GM23248 (cell line): ENCODE measurements at places on chromosomes 12 and 14.

DNA sequence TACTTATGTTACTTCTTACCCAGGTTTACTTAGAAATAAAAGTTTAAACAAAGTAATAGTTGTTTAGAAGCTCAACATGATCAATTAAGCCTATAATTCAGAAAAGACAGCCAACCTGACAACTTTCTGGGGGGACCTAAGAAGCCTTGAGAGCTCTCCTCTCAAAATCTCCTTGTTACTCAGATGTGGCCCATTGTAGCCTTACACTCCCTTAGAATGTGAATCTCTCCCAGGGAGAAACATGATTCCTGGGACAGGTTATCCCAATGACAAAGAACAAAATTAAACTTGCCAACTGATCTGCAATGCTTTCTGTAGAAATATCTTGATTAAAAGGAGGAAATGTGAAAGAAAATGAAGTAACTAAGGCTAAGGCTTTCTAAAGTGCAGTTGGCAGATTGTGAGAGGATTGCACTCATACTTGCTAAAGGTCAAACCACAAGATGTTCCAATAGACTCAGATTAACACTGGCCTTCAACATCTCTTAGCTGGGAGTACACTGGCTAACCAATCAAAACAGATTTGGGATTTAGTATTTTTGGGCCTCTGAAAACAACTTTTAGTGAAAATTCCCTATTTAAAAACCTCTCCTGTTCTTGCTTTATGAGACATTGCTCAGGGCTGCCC lies 72.3 kb upstream of the TMX1 start:
- peak; percentile 72 for DNase-seq

GRCh38 chr12:51749986-51750317 lies 98.6 kb downstream of the FIGNL2 start:
- no peak for DNase-seq

DNA sequence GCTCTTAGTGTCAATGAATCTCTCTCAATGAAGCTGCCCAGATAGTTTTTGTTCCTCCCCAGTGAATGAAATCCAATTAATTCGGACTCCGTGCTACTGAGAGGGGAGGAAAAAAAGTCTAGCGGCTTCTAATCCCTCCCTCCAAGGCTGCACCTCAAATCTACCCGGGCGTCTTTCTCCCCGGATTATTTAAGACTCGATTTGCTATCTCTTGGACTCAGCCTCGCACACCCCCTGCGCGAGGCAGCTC lies 134 bp downstream of the DUSP6 start:
- no peak for DNase-seq

DNA sequence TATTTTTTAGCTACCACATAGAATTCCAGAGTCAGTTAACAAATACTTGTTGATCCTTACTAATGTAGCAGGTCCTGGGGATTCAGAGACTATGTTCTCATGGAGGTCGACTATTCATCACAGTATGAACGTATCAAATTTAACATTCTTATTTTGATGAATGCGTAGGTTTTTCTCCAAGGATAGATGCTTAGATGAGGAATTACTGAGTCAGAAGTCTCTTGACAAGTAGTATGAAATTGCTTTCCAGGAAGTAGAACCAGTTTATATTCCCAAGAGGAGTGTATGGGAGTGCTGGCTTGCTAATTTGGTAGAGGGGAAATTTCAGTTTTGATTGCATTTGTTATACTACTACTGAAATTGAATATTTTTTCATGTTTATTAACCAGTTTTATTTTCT lies 42.8 kb upstream of the CRADD start:
- DNase-seq, result peak; percentile 83

DNA sequence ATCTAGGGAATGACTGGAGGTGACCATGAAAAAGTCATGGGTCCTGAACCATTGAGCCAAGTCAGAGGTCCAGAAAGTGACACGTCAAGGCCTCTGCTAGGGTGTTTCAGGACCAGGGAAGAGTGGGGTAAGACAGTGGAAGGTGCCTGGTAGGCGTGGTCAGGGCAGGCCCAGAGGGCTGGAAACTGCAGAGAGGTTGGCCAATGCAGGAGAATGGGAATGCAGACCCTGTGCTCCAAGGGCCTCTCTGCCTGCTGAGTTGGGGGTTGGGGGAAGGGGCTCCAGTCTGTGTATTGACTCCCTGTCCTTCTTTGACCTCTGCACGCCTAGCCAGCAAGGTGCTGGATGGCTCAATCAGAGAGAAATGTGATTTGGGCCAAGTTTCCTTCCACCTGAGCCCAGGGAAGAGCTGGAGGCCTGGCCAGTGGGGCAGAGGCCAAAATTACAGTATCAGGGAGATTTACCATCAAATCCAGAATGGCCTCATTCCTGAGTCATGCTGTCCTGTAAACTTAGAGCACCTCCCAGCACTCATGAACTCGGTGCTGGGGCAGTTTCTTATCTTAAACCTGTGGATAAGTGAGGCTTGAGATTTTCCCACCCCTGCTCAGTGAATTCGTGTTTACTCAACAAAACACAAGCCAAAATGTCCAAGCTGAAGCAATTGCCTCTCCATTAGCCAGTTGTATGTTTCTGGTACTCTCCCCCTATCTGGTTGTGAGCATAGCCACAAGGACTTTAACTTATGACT lies 24.4 kb downstream of the IRF2BPL start:
- peak; percentile 56 for DNase-seq

DNA sequence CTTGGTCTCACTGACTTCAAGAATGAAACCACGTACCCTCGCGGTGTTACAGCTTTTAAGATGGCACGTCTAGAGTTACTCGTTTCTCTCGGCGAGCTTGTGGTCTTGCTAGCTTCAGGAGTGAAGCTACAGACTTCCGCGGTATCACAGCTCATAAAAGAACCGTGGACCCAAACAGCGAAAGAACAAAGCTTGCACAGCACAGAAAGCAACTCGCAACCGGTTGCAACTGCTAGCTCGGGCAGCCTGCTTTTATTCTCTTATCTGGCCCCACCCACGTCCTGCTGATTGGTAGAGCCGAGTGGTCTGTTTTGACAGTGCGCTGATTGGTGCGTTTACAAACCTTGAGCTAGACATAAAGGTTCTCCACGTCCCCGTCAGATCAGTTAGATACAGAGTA lies 4.2 kb upstream of the CLEC4C start:
- no peak for DNase-seq

GRCh38 chr12:111546758-111547383 lies 52.2 kb downstream of the ATXN2 start:
- DNase-seq, result peak; percentile 10

DNA sequence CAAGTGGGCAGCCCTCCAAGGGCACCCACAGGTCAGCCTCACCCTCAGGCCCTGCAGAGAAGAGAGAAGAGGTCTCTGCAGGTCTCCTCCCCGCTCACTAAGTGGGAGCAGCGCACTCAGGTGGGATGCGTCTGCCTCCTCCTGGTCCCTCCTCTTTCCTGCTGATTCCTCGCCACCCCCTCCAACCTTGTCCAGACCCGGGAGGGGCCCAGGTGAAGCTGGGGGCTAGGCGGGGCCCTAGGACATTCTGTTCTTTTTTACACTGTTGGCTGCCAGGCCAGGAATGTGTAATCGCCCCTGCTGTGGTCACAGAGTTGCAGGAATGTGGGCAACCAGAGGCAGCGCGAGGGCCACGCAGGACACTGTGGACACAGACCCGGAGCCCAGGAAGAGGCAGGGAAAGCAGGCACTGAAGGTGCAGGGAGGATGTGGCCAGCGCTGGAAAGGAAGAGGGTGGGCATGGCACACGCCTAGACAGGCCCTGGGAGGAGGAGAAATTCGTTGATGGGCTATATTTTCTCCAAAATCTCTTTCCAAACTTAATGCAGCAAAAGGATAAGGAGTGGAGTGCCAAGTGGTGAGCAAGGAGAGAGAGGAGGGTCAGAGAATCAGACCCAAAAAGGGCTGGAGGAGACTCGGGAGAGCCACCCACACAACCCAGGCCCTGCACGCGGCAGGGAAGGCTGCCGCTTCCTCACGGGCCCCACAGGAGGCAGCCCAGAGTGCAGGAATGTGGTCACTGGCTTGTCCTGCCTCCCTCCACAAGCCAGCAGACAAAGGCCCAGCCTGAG lies 911 bp upstream of the SCNN1A start:
- peak; percentile 85 for DNase-seq

DNA sequence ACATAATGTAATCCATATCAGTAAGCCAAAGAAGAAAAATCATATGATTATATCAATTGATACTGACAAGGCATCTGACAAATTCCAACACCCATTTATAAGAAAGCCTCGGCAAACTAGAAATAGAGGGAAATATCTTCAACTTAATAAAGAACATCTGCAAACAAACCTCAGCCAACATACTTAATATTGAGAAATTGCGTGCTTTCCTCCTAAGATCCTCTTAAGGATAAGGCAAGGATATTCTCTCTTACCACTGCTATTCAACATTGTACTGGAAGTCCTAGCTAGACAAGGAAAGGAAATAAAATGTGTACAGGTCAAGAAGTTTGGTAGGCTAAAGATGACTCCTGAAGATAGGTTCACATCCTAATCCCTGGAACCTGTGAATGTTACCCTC lies 115.9 kb downstream of the DERA start:
- peak; percentile 64 for DNase-seq

DNA sequence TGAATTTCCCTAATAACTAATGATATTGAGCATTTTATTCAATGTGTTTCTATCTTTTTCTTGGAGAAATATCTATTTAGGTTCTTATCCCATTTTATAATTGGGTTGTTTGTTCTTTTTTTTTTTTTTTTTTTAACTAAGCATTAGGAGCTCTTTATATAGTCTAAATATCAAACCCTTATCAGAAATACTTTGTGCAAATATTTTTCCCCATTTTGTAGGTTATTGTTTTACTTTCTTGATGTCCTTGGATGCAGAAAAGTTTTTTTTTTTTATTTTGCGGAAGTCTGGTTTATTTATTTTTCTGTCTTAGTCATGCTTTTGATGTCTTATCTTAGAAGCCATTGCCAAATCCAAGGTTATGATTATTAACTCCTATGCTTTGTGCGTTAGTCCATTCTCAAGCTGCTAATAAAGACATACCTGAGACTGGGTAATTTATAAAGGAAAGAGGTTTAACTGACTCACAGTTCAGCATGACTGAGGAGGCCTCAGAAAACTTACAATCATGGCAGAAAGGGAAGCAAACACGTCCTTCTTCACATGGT lies 434.3 kb upstream of the TBX3 start:
- DNase-seq, result no peak

DNA sequence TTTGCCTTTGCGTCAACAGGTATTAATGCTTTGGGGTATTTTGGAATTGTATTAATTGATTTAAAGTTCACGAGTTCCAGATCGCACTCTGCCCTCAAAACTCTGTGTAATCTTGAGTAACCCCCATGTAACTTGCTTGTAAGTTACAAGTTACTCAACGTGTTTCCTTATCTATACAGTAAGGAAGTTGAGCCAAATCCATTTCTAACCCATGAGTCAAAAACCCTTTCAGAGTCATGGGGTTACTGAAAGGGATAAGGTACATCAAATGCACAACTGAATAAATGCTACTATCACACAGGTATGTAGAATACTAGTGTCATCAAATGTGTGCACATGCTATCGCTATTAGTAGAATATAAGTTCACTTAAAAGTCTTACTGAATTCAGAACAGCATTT lies 28.6 kb upstream of the ADAMTS20 start:
- no peak for DNase-seq

- no peak for DNase-seq
These were observed 118.6 kb downstream of the ATXN7L3B start for GRCh38 chr12:74656251-74656650.

GRCh38 chr12:124742111-124742510 lies 121.6 kb downstream of the SCARB1 start:
- DNase-seq, result no peak

DNA sequence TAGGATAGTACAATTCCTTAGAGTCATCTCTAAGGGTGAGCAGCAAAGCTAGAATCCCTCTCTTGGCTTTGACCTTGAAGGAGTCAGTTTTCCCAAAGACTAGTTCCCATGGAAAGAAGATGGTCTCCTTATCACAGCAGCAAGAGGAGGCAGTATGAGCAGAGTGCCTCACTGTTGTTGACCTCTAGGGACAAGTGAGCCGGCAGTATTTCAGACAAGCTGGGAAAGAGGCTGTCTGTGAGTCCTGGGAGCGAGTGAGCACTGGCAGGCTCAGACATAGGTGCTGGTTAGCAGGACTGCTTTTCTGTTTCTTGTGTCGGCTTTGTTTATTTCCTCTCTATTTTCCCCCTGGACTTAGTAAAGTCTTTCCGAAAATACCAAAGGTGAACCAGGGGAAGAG lies 60.7 kb downstream of the NTF3 start:
- DNase-seq, result no peak

- no peak for DNase-seq
These were observed 20.6 kb downstream of the SGPP1 start for GRCh38 chr14:63707216-63707615.

- DNase-seq, result no peak
These were observed 264.9 kb downstream of the CCER1 start for GRCh38 chr12:90690120-90690519.

DNA sequence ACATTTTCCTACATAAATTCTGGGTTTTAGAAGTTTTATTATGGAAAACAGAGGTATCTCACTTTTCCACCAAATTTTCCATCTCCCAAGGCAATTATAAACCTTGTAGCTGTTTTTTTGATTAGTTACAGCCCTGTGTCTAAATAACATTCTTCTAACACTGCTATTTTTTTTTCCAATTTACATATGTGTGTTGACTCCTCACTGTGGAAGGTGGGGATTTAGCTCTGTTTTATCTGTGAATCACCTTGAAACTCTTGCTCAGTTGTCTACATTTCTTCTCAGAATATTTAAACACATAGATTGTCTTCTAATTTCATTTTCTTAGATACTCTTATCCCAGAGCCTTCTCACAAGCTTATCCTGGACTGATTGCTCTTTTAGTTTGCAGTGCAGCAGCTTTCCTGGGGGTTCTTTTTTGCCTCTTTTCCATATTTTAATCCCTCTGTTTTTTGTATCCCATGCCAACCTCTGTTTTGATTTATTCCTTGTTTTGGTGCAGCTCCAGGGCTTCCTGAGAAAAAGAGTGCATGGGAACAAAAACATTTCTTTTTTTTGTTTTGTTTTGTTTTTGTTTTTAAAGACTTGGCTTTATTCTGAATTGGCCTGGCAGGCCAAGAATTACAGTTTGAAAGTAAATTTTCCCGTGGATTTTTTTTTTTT lies 36.7 kb downstream of the TBC1D15 start:
- no peak for DNase-seq

- no peak for DNase-seq
These were observed 51.0 kb upstream of the MYL2 start for GRCh38 chr12:110971189-110971920.
